ENCODE measurements at places on chromosomes 4 and X. TPM values are rescaled to one million over a fixed set of nuclear protein-coding genes. Genes with fewer than 3 reads are reported as not detected.

Gene PHOX2B
- total RNA-seq = not detected

Gene AFP
- total RNA-seq = 0.24 TPM

Gene OPN1MW3
- not detected for total RNA-seq

Gene BEX3
- 114 TPM for total RNA-seq

Gene SPOCK3
- total RNA-seq = 0.51 TPM

GRCh38 chr4:164770010-164770724 is 16.2 kb downstream of the SMIM31 start:
- DNase-seq = no peak

- no peak for DNase-seq
Observed at GRCh38 chr4:68630371-68630770, 40.1 kb downstream of the UGT2B15 start.

- no peak for DNase-seq
Observed at GRCh38 chr4:84407554-84408407, 91.3 kb downstream of the NKX6-1 start.

All from Calu3 (cell line).